ENCODE measurements at places on chromosomes 1 and 21.

DNA sequence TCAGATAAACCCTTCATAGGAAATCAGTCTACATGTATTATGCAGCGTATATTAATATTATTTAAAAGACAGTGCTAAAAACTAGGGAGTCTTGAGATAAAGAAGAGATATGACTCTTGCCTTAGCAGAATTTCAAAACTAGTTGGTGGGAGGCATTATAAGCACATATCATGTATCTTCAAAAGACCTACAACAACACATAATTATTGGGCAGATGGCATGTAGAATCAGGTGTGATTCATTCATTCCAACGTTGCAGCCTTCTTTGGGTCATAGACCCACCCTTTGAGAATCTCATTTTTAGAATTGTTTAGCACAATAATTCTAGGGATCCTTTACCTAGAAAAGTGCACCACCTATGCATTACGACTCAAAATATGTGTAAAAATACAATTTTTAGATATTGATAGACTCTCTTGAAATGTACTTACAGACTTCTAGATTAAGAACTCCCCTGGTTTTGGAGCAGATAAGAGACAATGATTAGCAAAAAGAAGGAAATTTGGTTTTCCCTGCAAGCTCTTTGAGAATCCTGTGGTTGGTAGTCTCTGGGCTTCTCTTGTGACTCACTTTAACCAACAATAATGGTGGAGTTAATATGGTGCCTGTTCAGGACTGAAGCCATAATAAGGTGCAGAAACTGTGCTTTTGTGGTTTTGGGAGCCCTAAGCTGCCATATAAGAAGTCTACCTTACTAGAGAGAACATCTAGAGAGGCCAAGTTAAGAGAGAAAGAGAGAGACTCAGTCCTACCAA, 85.3 kb upstream of the RGS4 start:
- no peak for DNase-seq

GRCh38 chr1:53080041-53080440, 18.0 kb downstream of the PODN start:
- no peak for DNase-seq

- DNase-seq: no peak
Measured at GRCh38 chr1:145983960-145984830, 12.2 kb downstream of the TXNIP start.

DNA sequence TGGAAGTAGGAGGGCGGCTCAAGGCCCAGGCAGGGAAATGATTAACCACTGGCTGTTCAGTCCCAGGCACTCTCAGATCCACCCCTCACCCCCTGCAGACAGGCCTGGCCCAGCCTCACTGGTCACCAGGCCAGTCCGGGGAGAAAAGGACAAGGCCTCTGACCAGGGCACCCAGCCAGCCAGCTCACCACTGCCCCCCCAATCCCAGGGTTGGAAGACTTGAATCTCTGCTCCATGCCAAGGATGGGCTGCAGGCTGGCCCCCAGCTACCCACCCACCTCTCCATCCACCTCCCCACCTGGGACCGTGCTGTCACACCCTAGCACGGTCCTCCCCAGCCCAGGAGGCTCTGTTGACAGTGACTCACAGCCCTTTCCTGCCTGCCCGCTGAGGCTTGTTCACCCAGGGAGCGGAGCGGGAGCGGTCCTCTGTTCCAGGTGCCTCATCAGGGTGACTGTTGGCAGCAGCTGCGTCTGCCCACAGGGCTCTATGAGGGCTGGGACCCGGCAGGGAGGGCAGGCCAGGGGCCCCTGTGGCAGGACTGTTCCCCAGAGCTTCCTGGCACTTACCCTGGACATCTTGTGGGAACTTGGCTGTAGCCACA, 2.2 kb downstream of the LAD1 start:
- no peak for DNase-seq

DNA sequence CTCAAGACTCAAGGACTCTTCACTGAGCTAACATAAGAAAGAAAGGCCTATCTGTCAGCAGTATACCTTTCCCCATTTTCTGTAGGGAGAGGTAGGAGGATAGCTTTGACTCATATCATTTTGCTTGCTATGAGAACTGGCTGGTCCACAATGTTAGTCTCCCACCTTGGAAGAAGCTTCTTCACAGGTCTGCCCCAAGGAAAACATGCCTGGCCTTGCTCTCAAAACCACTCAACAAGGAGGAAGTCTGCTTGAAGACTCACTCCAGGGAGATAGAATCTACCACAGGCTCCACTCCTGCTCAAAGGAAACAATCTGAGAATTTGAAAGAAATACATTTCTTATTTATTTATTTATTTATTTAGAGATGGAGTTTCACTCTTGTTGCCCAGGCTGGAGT, 29.5 kb upstream of the LAMC1 start:
- no peak for DNase-seq

- DNase-seq: no peak
Measured at GRCh38 chr1:186858923-186859322, 30.2 kb downstream of the PLA2G4A start.

GRCh38 chr1:99217599-99217998, 46.7 kb upstream of the PLPPR4 start:
- no peak for DNase-seq

DNA sequence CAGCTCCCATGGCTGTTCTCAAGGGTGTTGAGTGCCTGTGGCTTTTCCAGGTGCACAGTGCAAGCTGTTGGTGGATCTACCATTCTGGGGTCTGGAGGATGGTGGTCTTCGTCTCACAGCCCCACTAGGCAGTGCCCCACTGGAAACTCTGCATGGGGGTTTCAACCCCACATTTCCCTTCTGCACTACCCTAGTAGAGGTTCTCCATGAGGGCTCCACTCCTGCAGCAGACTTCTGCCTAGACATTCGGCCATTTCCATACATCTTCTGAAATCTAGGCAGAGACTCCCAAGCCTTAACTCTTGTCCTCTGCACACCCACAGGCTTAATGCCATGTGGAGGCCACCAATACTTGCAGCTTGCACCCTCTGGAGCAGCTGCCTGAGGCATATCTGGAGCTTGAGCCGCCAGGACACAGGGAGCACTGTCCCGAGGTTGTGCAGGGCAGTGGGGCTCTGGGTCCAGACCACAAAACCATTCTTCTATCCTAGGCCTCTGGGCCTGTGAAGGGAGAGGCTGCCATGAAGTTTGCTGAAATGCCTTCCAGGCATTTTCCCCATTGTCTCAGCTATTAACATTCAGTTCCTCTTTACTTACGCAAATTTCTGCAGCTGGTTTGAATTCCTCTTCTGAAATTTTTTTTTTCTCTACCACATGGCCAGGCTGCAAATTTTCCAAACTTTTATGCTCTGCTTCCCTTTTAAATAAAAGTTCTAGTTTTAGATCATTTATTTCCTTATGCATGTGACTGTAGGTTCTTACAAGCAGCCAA, 8.8 kb upstream of the CAPN8 start:
- DNase-seq: no peak

GRCh38 chr1:26032656-26033357, 11.2 kb downstream of the EXTL1 start:
- DNase-seq: no peak

GRCh38 chr1:222087221-222087920, 345.5 kb upstream of the DUSP10 start:
- DNase-seq: no peak
